WTC11 (cell line): ENCODE measurements at places on chromosomes 13 and 19.
A peak's percentile ranks its signal among the peaks of the same experiment; 100 is the strongest.

GRCh38 chr13:42970824-42971690 lies 21.0 kb downstream of the EPSTI1 start:
- peak; percentile 41 for DNase-seq

GRCh38 chr19:45785097-45785496 lies 2.8 kb upstream of the DMPK start:
- no peak for DNase-seq

GRCh38 chr13:26759907-26760831 lies at the start of gene GPR12:
Gene GPR12, minus strand, starts transcription at chr13:26760786. Its CDS starts 959 bp downstream, at chr13:26759827.
- peak; percentile 16 for DNase-seq

DNA sequence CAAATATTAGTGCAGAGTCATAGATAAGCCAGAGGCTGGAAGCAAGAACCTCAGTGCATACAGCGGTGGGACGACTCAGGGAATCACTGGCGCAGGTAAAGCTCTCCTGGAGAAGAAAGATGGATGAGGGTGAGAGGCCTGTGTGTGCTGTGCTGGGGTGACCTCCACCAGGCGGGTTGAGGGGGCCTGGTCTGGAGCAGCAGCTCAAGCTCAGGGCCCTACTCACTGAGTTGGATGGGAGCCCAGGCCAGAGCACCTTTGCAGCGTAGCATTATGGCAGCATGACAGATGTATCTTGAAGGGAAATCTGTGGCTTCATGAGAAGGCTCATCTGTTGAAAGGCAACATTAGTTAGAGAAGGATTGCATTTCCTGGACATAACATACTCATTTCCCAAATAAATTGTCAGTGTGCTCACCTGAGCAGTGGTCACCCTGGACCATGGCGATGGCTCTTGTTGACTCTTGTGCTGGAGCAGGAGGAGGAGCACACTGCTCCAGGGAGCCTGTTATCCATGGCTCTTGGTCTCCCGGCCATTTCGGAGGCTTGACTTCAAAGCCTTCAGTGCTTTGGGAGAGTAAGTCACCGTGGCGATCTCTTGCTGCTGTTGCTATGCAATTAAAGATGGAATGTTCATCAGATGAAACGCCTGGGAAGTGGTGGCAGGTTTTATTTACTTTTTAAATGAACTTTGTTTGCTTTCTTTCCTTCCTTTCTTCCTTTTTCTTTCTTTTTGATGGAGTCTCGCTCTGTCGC lies 25.0 kb downstream of the HNRNPM start:
- DNase-seq, result no peak

DNA sequence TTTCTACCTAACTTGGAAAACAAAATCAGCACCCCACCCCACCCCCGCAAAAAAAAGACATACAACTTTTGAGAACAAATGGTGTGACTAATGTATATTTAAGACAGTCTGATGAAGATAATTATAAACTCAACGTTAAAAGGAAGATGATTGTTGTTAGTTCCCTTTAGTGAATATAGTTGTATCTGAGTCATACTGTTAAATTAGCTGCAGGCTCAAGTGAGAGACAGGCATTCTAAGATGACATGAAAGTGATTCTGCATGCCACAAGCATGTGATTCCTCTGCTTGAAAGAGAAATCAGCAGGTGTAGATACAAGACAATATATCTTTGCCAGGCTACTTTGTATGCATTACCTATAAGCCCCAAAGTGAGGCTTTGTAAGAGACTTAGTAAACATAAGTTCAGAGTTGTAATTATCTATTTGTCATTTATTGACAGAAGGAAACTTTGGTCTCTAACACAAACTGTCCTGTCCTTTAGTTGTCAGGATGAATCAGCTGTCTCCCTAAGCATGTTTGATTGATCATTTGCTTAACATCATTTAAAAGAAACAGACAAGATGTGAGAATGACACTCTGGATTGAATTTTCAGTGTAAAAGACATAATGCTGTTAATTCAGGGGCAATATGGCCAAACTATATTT lies 319.4 kb upstream of the HTR2A start:
- no peak for DNase-seq

- DNase-seq, result peak; percentile 61
Measured at GRCh38 chr19:7682175-7682855, 1.7 kb downstream of the TRAPPC5 start.

GRCh38 chr13:43407023-43407581 lies 379.7 kb downstream of the ENOX1 start:
- no peak for DNase-seq

DNA sequence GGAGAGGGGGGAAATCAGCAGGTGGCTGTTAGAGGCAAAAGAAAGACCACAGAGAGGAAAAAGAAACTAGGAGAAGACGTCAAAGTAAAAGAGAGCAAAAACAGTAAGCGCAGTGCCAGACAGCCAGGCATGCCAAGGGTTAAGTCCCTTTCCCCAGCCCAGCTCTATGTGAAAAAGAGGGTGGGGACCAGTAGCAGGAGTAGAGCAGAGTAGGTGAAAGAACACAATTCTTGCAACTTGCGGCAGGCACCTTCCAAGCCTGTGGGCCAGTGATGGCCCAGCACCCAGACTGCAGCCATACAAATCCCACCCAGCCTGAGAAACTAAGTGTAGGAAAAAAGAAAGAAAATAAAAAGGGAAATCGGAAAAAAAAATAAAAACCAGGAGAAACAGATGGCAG lies 64.2 kb upstream of the ZNF85 start:
- DNase-seq, result peak; percentile 19

DNA sequence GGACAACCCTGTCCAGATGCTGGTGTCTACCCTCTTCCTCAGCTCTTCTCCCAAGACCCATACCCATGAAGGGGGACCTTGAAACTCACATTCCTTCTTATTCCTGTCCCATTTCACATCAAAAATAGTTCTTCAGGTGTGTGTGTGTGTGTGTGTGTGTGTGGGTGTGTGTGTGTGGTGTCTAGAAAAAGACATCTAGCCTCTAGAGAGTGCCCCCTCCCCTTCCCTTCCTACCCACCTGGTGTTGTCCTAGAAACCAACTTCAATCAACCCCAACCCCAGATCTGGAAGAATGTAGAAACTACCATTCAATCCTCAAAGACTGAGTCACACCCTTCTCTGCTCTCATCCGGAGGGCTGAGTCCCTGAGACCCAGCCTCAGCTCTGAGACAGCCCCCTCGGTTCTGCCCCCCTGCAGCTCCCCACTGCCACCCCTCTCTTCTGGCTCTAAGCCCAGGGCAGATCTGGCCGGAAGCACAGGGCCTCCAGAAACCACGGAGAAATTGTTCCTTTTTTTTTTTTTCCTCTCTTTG lies 3.5 kb downstream of the KCNN4 start:
- no peak for DNase-seq

- DNase-seq, result no peak
Measured at GRCh38 chr13:42073683-42074082, 25.2 kb downstream of the DGKH start.

GRCh38 chr13:20439261-20439660 lies 86.4 kb downstream of the CRYL1 start:
- DNase-seq, result no peak

DNA sequence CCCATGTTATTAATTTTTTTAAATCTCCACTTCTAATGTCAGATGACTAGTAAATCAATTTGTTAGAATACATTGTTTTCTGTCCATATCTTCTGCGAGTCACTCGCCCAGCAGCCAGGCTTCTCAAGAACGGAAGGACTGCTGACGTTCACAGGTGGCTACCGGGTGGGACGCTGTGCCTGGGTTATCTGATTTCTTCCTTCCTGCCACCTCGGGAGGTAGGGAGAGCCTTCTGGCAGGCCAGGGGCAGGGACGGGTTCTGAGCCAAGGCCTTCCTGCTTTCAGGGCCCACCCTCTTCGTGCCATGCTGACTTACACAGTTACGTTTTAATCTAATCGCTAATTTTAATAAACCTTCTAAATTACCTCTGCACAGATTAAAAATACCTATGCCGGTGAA lies 7.9 kb upstream of the C1QTNF9 start:
- no peak for DNase-seq

- no peak for DNase-seq
Measured at GRCh38 chr13:46778890-46779289, 18.1 kb downstream of the ESD start.

GRCh38 chr19:13164343-13165161 lies 14.3 kb downstream of the IER2 start:
- DNase-seq, result peak; percentile 91
